ENCODE measurements at places on chromosomes 5 and 9.

DNA sequence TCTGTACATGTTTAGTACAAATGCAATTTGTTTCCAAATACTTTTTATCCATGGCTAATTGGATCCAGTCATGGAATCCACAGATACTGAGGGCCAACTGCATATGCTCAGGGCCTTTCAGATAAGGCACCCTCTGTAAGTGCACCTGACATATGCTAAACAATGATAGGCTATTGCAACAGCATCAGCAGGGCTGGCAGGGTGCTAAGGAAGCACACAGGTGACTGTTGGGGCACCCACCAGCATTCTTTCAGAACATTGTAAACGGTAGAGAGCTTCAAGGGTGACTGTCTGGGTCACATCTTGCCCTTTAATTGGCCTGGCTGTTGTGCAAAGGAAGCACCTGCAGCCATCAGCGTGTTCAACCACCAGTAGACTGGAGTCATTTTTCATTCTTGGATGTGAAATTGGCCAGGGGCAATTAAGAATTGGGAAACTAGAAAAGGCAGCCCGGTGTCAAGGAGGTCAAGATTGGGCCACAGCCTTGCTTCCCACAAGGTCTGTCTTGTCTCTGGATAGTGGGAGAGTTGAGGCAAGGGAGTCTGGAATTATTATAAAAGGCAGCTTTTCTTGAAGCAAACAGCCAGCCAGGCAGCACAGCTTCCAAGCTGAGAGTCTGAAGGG is 129.3 kb upstream of the RAI14 start:
- no peak for DNase-seq

DNA sequence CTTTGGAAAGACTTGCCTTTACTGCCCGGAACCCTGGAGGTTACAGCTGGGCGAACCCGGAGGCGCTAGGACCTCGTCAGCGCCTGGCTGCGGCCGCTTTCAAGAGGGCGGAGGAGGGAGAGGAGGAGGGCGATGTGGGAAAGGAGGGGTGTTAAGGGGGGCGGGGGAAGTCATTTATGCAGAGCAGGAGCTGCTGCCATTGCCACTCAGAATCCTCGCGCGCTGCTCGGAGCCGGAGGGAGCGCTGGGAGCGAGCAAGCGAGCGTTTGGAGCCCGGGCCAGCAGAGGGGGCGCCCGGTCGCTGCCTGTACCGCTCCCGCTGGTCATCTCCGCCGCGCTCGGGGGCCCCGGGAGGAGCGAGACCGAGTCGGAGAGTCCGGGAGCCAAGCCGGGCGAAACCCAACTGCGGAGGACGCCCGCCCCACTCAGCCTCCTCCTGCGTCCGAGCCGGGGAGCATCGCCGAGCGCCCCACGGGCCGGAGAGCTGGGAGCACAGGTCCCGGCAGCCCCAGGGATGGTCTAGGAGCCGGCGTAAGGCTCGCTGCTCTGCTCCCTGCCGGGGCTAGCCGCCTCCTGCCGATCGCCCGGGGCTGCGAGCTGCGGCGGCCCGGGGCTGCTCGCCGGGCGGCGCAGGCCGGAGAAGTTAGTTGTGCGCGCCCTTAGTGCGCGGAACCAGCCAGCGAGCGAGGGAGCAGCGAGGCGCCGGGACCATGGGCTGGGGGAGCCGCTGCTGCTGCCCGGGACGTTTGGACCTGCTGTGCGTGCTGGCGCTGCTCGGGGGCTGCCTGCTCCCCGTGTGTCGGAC is at the start of gene PCSK5:
Gene PCSK5, plus strand, starts transcription at position 202 of the 805 bp plus-strand sequence. Its CDS starts 509 bp downstream, at position 711.
- peak; percentile 77 for DNase-seq

- DNase-seq: peak; percentile 55
These were observed 698 bp upstream of the SEC24A start for GRCh38 chr5:134647750-134648424.

DNA sequence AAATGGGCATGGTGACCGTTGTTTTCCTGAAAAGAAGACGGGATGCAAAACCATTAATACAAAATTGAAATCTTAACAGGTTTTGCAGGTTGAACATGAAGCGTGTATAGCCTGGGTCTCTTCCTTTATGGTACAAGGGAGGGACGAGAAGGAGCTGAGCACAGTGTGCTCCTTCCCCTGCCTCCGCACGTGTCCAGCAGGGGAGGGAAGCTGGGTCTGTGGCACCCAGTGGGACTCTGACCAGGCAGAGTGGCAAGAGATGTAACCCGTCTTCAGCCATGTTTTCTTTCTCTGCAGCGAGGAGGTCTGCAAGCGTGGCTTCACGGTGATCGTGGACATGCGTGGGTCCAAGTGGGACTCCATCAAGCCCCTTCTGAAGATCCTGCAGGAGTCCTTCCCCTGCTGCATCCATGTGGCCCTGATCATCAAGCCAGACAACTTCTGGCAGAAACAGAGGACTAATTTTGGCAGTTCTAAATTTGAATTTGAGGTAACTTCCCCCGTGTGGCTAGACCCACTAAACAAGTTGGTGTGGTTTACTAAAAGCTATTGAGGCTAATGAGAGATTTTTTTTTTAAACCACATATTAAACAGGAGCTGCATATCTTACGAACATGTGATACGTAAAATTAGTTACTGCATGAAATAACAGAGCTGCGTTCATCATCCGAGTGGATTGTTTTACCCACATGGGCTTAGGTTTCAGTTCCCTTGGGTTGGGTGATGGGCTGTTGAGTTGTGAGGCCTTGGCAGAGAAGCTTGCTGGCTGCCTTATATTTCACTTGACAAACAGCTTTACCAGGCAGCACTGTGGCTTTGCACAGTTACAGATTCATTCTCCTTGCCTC is 143.7 kb downstream of the TRIO start:
- DNase-seq: peak; percentile 63

- no peak for DNase-seq
These were observed 2.2 kb downstream of the C8G start for GRCh38 chr9:136947028-136947891.

DNA sequence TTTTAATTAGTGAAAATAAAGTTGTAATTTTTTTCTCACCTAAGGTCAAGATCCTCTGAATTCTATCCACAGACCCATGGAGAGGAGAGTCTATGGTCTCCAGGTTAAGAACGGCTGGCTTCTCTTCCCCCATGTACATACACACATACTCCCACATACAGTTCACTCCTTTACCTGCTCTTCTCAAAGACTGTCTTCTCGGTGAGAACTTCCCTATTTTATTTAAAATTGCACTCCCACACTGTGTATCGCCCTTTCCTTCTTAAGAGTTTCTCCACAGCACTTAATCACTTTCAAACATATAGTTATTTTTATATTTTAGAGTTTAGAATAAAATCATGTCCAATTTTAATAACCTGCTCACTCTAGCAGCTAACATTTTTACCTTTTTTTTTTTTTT is 3.6 kb upstream of the JADE2 start:
- no peak for DNase-seq

GRCh38 chr5:53430618-53431252 is 49.7 kb upstream of the FST start:
- DNase-seq: no peak

GRCh38 chr5:158458086-158458485 is 599.1 kb upstream of the CLINT1 start:
- DNase-seq: no peak

DNA sequence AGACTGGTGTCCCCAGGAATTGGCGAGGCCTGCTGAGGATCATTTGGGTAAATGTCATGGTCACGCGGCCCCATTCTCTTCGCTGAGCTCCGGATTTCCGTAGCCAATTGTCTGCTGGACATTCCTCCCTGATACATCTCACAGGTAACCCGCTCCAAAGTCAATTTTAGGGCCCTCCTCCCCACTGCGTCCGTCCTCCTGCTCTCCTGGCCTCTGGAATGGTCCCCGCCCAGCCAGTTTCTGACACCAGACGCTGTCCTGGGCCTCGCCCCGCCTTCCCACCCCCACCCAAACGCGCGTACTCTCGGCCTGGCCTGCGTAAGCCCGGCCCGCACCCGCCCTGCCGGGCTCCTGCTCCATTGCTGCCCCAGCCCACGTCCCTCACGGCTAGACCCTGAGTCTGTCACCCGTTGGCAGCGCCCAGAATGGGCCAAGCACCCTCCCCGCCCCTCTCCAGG is 202.0 kb downstream of the AUH start:
- DNase-seq: no peak

DNA sequence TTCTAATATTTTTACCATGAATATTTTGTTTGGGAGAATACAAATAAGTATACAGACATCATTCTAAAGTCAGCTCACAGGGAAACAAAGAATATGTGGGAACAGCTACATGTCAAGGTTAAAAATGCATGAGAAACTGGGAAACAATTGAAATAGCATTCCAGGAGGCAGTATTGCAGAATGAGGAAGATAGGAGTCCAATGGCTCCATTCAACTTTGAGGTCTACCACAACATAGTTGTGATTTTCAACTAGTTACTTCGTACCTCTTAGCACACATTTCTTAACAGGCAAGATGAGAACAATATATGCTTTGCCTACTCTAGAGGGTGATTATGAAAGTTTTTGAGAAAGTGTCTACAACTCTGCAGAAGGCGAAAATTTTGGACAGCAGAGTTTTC is 35.2 kb upstream of the CAST start:
- DNase-seq: no peak

GRCh38 chr9:129113645-129114304 is 2.6 kb downstream of the PTPA start:
- DNase-seq: no peak

- peak; percentile 11 for DNase-seq
These were observed at the start of gene GGTA1 for GRCh38 chr9:121499427-121500164. Gene GGTA1 (minus strand): TSS chr9:121499844. CDS start chr9:121467922, 31,922 bp downstream.

GRCh38 chr5:73174100-73174815 is 1.3 kb downstream of the TMEM174 start:
- DNase-seq: no peak

DNA sequence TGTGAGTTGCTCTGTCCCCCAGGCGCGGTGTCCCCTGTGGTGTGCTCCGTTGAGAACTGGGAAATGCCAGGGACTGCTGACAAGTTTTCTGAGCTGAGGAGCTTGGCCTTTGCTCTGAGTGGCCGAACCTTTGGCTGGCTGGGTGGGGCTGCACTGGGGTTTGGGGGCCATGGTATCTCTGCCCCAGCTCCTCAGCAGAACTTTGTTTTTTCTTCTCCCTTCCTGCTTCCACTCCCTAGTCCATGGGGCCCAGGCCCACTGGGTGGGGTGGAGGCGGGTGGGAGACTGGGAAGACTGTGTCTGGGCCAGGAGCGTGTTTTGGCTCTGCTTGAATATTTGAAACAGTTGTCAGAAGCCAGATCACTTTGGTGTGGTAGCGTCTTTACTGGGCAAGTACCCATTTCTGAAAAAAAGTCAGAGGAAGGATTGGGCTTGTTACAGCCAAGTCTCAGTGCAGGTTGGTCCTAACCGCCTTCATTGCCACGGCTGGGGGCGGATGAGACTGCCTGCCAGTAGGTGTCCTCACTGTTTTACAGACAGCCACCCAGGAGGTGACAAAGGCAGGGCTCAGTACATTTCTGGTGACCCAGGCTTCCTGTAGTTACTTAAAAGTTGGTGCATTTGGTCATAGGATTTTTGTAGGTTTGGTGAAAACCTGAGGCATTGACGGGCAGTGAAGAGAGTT is 92.7 kb downstream of the DAB2IP start:
- peak; percentile 79 for DNase-seq

GRCh38 chr9:22148876-22149637 is 140.0 kb upstream of the CDKN2B start:
- DNase-seq: no peak

GRCh38 chr5:179404321-179405053 is 59.2 kb upstream of the ADAMTS2 start:
- no peak for DNase-seq

GRCh38 chr9:29806937-29807618 is 2233.8 kb upstream of the C9orf72 start:
- DNase-seq: no peak

Measured in gastrocnemius medialis (tissue), 4 donors.